ENCODE measurements at places on chromosomes 11 and 22. TPM values are rescaled to one million over a fixed set of nuclear protein-coding genes. Genes with fewer than 3 reads are reported as not detected.

Gene DDTL
- 1.8 TPM for total RNA-seq

GRCh38 chr11:87428266-87428665, 390.5 kb downstream of the TMEM135 start:
- DNase-seq: no peak

GRCh38 chr22:47549741-47550340, 787.4 kb downstream of the TBC1D22A start:
- DNase-seq: no peak

GRCh38 chr11:118705111-118705741, 25.8 kb upstream of the TREH start:
- no peak for DNase-seq

Gene OR4C15
- not detected for total RNA-seq

Data from fibroblast of the aortic adventitia (primary cell).